ENCODE measurements at places on chromosomes 5 and 9.
A peak's percentile ranks its signal among the peaks of the same experiment; 100 is the strongest.

- no peak for DNase-seq
Measured at GRCh38 chr5:54628050-54628449, 110.5 kb downstream of the SNX18 start.

DNA sequence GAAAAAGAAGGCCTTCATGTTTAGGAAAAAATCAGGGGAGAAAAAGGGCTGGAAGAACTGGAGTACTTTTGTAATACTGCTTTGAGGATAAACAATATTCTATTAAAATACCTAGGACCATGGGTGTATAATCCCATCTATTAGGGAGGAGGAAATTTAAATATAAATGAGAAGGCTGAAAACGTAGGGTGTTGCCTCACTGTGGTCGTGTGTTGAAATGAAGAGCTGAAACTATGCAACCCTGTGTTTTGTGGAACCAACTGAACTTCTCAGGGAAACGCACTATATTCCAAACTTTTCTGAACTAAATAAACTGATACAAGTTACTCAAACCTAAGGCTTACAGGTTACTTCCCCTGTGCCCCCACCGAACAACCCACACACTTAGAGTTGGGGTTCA lies 4.5 kb upstream of the CNTLN start:
- no peak for DNase-seq

GRCh38 chr9:107361816-107362215 lies 78.7 kb downstream of the RAD23B start:
- no peak for DNase-seq

DNA sequence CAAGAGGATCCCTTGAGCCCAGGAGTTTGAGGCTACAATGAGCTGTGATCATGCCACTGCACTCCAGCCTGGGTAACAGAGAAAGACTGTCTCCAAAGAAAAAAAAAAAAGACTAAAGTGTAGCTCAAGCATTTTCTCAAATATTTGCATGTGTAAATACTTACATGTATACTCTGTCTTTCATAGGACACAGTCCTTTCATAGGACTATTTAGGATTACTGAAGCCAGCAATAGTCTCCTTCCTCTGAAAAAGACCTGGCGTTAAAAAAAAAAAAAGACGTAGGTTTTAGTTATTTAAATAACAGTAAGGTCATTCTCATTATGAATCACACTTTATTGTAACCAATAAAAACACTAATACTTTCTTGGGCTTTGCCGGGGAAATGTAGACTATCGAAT lies 29.9 kb downstream of the HSDL2 start:
- no peak for DNase-seq

DNA sequence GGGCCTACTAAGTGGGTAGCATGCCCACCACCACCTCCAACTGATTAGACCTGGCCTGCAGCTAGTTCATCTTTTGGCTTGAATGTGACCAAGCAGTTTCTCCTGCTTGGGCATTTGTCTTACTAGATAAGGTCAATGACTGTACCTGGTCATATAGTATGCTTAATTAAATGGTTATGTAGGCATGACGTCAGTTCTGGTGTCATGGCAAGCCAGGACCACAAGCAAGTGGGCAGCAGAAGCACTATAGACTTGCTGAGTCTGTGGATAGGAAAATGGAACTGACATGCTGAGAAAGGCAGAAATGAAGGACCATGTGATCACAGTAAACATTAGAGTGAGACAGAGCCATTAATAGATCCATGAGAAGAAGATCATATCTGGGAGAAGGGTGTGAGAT lies 55.6 kb upstream of the C6 start:
- DNase-seq, result no peak

DNA sequence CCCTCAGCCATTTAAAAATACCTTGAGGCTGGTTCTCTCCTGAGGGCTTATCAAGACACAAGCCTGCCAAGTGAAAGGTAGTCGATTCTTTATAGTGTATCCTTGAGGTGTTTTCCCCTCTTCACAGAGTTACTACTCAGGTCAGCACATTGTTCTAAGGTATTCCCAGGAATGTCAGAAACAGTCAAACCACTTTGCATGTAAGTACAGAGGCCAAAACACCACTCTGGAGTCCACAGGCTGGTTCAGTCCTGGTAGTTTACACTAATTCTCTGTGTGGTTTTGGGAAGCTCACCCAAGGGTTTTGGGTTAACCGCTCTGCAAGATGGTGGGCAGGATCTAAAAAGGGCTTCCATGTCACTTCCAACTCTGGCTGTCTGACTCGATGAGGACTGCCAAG lies 162.3 kb upstream of the PPP2R2B start:
- no peak for DNase-seq

DNA sequence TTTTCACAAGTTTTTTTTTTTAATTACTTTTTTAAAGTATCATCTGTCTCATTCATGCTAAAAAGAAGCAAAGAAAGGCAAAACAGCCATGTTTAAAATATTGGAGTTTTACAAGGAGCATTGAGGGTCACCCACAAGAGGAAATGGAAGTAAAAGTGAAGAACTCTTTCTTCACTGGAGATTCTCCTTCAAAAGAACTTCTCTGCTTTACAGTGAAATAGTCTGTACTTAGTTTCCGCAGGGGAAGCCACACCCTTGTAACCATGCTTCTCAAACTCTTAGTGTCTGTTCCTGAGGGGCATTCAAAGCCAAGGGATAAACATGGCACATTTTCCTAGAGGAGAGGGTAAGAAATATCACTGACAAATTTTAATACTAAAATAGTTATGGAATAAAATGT lies 8.6 kb downstream of the C9orf72 start:
- DNase-seq, result no peak

DNA sequence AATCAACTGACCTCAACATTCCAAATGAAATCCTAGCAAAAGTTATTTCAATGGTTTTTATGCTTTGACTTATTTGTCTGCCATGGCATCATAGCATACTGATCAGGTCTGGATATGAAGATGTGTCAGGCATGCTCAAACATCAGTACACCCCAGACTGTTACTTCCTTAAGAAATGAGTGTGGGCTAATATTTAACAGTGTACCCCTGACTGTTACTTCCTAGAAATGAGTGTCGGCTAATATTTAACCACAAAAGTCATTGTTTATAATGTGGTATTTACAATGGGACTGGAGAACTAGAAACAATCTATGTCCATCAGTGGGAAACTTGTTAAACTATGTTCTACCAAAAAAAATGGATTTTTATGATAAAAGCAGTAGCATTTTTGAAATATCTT lies 38.1 kb upstream of the HNRNPA0 start:
- no peak for DNase-seq

DNA sequence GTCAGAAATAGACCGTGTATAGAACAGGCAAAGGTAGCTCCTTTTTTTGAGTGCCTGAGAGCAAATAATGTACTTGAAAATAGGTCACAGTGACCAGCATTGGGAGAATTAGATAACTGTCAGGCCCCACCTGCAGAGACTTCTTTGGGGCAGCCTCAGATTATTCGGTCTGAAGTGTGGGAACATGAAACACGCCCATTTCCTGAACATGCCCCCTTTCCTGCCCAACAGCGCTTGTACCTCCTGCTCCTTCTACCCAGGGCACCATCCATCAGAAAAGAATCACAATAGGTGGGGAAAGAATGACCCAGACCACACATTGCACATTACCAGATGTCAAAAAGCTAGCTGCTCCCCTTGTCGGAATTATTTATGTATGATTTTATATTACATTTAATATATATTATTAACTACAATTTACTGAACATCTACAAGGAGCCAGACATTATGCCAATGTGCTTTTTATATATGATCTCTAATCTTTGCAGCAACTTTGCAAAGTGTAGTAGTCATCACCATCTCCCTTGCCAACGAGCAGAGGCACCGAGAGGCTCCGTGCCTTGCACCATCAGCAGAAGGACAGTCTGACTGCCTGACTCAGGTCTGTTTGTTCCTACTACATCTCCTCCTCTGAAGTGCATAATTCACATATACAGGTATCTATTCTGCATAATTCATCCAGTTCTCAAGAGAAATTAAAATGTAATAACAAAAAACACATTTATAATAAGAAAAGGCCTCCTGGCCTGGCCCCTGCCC lies 39.5 kb downstream of the PTPN3 start:
- DNase-seq, result no peak

GRCh38 chr9:87020169-87020950 lies 73.1 kb upstream of the GAS1 start:
- DNase-seq, result no peak

DNA sequence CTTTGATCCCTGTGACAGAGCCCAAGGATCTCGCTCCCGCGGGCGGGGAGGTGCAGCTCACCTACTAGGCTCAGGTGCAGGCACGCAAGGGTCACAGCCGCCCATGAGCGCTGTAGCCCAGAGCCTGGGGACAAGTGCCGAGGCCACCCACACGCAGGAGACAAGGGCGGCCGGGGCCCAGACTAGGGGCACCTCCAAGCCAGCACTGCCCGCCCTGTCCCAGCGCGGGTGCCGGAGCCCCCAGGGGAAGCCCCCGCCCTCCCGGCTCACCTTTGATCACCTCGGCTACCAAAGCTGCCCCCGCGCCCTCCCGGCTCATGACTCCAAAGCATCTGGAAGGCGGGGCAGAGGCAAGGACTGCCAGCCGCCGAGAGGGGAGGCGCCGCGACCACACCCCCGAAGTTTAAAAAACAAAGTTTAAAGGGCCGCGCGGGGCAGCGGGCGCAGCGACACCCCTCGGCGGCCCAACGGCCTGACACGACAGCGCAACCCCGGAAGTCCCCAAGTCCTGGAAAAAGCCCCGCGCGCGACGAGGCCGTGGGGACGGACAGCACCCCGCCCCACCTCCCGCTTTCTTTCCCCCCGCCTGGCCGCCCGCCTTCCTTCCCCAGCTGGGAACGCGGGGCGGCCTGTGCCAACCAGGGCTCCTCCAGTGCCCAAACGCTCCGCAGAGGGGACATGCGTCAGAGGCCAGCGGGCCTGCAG lies 53.0 kb downstream of the CDC14B start:
- peak; percentile 50 for DNase-seq

GRCh38 chr5:67331296-67331925 lies 134.8 kb upstream of the CD180 start:
- DNase-seq, result no peak

- no peak for DNase-seq
Measured at GRCh38 chr5:144438237-144438636, 267.6 kb downstream of the KCTD16 start.

- no peak for DNase-seq
Measured at GRCh38 chr5:151060742-151061141, 20.1 kb downstream of the TNIP1 start.

GRCh38 chr9:130110596-130111021 lies 56.9 kb downstream of the GPR107 start:
- no peak for DNase-seq

- no peak for DNase-seq
Measured at GRCh38 chr5:155598552-155598951, 585.0 kb downstream of the KIF4B start.

DNA sequence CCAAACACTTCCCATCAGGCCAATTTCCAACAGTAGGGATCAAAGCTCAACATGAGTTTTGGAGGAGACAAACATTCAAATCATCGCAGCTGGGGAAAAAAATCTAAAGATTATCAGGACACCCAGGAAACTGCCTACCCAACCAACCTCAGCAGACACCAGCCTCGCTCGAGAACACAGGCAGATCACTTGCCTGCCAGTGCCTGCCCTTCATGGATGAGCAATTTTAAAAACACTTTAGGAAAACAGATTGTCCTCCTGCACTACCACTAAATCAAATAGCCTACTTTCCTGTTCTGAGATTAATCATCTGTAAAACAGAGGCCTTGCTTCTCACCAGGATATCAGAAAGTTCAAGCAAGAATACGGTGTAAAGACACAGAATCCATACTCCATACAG lies 14.7 kb upstream of the TMEM174 start:
- DNase-seq, result no peak

DNA sequence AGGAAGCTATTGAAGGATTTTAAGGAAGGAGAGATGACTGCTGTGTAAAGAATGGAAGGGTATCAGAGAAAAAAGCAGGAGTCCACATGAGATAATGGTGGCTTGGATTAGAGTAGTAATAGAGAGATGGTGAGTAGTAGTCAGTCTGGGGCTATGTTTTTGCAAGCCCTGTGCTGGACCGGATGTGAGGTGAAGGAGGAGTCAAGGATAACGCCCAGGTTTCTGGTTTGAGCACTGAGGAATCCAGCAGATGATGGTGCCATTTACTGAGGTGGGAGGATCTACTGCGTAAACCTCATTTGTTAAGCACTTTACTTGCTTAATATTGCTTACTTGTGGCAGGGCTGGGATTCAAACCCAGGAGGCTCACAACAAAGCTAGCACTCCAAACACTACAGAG lies 1.1 kb downstream of the TIGD6 start:
- DNase-seq, result no peak

DNA sequence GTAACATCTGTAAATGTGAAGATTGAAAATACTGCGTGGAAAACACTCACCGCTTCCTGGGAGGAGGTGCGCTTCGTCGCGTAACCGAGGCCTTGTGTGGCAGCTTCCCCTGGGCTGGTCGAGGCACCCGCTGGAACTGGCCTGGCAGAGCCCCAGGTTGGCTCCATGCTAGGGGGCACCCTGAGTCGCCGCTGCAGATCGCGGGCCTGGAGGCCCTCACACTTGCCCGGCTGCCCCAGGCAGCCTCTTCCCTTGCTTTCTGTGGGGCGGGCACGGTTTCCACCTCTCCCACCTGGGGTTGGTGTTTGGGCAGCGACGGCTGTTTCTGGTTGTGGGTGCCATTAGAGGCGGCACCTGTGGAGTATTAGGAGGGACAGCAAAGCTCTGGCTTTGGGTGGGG lies 852 bp downstream of the ZNF354C start:
- DNase-seq, result no peak

- no peak for DNase-seq
Measured at GRCh38 chr5:177537389-177538361, 16.7 kb downstream of the FAM193B start.

GRCh38 chr5:104789366-104789765 lies 1226.8 kb upstream of the NUDT12 start:
- no peak for DNase-seq

DNA sequence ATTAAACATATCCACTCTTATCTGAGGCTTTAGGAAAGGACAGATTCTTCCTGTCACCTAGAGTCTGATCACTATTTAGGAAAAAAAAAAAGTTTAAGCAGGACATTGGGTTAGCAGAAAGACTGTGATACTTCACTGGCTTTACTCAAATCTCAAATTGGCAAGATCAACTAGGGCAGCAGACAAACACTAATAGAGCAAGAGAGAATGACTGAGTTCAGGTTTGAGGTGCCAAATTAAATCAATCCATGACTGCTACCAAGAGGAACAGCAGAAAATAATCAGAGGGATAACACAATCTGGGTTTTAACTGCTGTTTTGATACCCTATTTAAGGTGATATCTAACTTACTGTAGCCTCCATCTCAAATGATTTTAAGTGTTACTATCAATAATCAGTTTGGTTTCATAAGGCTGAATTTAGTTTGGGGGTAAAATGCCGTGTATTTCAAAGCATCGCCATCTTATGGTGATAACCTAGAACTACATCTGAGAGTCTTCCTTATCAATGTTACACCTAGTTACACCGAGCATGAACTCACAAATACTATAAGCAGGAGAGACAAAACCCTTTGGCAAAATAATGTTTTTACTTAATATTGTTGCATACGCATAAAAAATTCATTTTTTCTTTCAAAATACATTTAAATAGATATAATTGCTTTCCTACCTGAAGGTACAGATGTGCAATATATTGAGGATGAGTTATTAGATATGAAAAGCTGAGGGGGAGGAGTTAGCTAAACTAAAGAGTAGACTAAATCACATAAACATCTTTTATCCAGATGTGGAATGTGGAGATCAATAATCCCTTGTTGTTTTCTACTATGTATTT lies 286.4 kb upstream of the CDH12 start:
- DNase-seq, result no peak

- no peak for DNase-seq
Measured at GRCh38 chr9:111276431-111277128, 53.4 kb downstream of the OR2K2 start.

Data from stimulated activated CD4-positive, alpha-beta T cell treated with anti-CD3 and anti-CD28 coated beads, TNF-alpha, amount 100 ng/mL, for 1 hour (primary cell).